Activated CD4-positive, alpha-beta T cell treated with anti-CD3 and anti-CD28 coated beads for 36 hours (primary cell): ENCODE measurements at places on chromosomes 5 and 9. TPM values are rescaled to one million over a fixed set of nuclear protein-coding genes. Genes with fewer than 3 reads are reported as not detected.

DNA sequence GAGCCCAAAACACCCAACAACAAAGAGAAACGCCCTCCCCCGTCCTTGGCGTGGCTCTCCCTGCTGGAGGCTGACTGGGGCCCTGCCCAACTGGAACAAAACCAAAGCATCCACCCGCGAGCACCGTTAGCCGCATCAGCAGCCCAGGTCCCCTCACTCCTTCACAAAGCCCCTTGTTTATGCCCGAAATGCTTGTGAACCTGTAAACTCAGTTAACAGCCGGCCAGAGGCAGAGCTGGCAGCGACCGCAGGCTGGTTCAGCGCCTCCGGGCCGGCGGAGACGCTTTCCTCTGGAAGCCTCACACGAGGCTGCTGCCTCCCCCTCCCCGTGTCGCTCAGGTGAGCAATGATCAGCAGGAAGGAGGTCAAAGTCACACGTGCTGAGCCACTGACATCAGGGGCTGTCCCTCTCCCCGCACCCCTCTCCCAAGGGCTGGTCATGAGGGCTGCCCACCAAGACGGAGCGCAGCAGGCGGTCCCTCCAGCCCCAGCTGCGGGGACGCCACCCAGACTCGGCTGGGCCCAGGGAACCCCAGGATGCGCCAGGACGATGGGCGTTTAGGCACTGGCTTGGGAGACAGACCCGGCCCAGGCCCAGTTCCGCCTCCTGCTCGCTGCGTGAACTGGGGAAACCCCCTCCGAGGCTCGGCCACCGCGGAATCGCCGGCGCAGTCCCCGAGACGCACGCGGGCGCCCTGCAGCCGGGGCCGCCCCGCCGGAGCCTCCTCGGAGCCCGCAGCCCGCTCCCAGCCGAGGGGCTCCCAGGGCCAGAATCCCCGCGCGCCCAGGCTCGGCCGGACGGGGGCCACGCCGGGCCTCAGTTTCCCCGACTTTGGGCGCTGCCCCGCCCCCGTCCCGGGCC, 563 bp downstream of the SNAPC4 start:
- DNase-seq: peak; percentile 61

DNA sequence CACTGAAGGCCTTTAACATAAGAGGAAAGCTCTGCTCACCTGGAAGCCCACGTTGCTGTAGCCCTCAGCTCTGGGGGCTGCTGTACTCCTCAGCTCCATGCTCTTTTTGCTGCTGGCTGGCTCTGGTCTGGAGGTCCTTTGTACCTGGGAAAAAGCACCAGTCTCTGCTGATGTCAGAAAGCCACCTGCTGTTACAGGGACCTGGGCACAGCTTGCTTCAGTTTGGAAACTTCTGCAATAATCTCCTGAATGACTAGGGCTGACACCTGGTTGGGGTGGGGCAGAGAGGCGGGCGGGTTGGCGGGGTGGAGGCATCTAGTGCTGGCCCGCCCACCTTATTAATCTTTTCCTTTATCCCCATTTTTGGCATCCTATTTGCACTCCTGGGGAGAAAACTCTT, at the start of gene SLC28A3:
Gene SLC28A3, minus strand, starts transcription at position 224 of the 400 bp plus-strand sequence. Its CDS starts 125 bp downstream, at position 99.
- no peak for DNase-seq

DNA sequence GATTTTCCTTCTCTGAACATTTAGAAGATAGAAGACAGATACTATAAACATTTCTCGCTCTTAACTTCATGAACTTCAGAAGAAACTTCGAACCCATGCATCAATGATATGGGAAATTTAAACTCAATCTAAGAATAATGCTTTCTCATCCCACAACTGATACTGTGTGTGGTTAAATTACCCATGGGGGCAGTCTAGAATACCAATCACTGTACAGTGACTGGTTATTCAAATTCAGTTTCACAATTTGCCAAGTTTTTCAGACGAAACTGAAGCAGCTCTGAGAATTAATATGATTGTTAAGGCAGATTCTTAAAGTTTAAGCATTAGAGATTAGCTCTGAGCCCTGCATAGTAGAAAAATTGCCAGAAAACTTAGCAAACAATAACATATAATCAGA, 431.0 kb downstream of the SH3GL2 start:
- DNase-seq: no peak

- DNase-seq: no peak
Measured at GRCh38 chr5:142998316-142999020, 228.3 kb downstream of the ARHGAP26 start.

DNA sequence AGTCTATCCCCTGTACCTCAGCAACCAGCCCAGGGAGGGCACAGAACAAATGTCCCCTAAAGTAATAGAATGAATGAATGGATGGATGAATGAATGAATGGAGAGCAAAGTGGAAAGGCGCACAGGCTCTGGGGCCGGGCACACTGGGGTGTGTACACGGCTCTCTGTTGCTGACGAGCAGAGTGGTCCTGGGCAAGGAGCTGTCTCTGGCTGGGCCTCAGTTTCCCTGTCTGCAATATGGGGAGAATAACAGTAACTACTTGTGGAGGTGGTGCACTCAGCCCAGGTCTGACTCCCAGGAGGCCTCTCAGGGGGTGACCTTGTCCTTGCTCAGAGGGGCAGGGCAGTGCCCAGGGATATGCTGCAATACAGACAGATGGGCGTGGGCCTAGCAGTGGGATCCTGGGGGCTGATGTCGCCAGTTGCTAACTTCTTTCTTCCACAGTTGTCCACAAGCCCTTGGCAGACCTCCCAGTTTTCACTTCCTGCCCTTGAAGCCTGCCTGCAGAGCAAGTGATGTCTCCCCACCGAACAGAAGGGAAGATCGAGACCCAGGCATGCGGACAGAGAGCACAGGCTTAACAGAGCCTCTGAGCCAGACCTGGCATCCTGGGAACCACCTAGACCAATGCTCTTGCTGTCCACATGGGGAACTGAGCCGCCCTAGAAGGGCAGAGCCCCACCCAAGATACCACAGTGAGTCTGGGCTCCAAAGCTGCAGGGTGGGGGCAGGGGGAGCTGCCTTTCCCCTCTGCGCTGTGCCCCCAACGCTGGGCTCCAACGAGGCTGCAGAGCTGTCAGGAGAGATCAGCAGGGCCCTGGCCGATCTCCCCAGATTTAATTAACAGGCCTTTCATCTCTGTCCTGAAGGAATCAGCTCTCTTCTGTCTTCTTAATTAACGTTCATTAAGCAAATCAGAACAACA, 13.6 kb upstream of the LAMC3 start:
- DNase-seq: no peak

The CCL21 gene
- total RNA-seq: not detected

- no peak for DNase-seq
Measured at GRCh38 chr9:21708260-21708711, 94.2 kb upstream of the MTAP start.

GRCh38 chr9:111961009-111961408, 64.4 kb downstream of the UGCG start:
- DNase-seq: no peak

DNA sequence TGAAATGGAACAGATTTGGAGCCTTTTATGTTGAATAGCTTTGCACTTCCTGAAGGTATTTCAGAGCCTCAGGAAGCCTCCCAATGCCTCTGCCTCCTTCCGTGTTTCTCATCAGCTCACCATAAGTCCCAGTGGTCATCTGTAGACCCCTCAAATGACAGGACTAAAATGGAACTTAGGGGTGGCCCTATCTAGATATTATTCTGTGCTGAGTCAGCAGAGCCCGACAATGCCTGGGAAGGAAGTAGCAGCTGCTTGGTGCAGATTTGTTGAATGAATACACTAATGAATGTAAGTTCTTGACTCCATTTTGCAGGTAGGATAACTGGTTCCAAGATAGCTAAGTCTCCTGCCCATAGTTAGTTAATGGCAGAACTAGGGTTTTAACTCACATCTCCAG, 97.7 kb downstream of the ASTN2 start:
- no peak for DNase-seq

The NDFIP1 gene
- 54.9 TPM for total RNA-seq

DNA sequence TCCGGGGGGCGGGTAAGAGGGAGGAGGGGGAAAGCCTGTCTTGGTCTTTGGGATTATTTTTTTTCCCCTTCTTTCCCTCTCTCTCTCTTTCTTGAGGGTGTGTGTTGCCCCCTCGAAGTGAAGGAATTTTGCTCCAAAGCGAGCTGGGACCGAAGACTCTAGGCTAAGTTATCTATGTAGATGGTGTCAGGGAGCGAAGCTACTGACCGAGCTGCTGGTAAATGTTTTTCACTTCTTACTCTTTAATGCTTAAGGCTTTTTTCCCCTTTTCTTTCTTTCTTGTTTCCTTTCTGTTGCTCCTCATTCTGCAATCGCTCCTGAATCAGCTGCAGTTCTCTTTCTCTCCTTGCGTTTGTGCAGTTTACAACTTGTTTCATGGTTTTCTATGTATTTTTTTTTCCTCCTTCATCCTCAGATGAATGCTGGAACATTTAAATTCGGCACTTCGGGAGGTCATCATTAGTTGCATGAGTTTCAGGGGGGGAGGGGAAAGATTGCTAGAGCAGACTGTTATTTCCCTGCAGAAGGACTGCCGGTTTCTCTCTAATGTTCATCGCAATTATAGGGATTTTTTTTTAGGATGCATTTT, 1312.0 kb upstream of the WWC1 start:
- DNase-seq: no peak

DNA sequence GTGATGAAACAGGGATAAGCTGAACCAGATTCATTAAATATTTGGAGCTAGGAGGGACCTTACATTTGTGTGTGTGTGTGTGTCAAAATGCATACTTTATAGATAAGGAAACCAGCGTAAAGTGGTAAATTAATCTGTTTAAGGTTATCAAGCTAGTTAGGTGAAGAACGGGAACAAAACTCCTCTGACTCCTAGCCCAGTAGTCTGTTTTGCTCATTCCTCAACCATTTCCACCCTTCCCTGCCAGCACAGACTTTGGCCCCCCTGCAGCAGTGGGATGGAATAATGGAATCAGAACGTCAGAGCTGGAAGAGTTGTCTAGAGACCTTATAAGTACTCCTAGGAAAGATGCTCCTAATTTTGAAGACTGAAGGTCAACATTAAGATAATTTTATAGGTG, 6.5 kb downstream of the AGXT2 start:
- no peak for DNase-seq

DNA sequence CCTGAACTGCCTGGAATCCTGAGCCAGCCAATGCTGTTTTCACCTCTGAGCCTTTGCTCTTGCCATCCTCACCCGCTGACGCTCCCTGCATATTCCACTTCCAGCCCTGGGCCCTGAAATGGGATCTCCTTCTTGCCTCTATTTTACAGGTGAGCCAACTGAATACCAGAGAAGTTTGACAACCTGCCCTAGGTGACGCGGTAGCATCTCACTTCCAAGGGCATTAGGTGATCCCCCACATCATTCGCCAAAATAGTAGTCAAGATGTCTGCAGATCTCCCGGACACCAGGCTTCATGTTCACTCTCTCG, 43.5 kb downstream of the FOXI1 start:
- no peak for DNase-seq

The ZNF618 gene
- 0.11 TPM for total RNA-seq

GRCh38 chr9:104800068-104800785, 36.3 kb downstream of the NIPSNAP3B start:
- DNase-seq: no peak

DNA sequence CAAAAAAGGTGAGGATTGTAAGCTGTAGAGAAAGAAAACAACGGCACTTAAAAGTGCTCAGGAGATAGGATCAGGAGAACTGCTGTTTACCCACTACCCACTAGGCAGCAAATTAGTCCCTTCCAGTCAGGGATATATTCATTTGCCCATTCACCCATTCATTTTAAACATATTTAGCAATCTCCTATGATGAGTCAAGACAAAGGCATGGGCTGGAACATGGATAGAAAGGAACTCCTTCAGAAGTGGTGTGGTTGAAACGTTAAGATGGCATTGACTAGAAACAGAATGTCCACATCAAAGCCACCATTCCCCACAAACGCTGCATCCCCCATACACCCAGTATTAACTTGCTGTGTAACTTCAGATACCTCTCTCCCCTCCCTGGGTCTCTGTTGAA, 225.7 kb downstream of the ASTN2 start:
- no peak for DNase-seq

The PCDHB5 gene
- not detected for total RNA-seq

DNA sequence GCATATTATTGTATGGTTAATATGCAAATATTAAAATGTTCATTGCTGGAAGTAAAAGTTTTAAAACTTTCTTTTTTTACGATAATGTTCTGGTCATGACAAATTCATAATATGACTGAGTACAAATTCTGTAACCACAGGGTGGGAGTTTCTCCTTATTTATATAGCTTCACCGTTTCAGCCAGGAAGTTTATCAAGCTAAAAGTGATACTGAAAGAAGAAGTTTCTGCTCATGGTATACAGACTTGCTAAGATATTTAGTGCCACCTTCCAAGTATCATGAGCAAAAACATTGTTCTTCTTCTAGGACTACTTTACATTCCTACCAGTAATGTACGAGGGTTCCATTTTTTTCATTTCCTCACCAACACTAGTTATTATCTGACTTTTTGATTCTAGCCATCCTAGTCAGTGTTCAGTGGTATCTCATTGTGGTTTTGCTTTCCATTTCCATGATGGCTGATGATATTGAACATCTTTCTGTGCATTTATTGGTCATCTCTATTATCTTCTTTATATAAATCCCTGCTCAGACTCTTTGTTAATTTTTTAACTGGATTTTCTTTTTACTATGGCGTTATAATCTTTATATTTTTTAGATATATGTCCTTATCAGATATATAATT, 94.2 kb upstream of the PRRC1 start:
- no peak for DNase-seq

GRCh38 chr9:95834281-95834907, 41.1 kb upstream of the ERCC6L2 start:
- no peak for DNase-seq

GRCh38 chr5:30390095-30390494, 803.4 kb upstream of the CDH6 start:
- DNase-seq: no peak

- DNase-seq: no peak
Measured at GRCh38 chr5:112366987-112367386, 52.1 kb downstream of the EPB41L4A start.

The FST gene
- 0.54 TPM for total RNA-seq

The ADRA1B gene
- total RNA-seq: not detected

DNA sequence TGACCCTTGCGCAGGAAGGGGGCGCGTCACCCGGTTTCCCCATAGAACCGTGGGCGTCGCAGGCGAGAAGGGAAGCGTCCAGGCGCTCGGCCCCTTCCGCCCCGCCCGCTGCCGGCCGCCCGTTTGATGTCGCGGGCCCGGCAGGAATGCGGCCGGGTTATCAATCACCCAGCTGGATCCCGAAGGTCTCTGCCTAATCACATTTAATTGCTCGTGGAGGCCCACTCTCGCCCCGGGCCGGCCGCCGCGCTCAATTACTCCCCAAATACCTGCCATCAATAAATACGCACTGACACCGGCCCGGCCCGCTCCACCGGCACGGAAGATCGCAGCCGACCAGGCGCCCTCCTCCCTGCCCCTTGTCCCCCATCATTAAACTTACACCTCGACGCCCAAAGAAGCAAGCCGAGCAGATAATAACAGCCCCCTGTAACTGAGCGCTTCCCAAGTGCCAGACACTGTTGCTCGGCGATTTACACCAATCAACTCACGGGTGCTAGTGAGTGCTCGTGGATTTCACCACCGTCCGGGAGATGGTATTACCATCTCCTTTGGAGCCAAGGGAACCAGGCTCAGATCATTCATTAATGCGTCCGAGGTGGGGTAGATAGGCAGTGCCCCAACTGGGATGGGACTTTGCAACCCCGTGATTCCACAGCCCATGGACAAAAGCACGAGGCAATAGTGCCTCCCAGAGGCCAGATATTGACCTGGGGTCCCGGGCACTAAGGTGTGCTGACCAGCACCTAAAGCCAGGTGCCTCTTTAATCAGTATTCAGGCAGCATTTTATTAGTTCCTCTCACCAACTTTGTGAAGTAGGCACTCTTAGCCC, 11.3 kb downstream of the MSX2 start:
- peak; percentile 42 for DNase-seq

The ZDHHC11B gene
- total RNA-seq: 0.61 TPM

The DNAJA1 gene
- total RNA-seq: 266 TPM
